Tibial nerve (tissue), 4 donors: ENCODE measurements at places on chromosomes 5 and 9. TPM values are rescaled to one million over a fixed set of nuclear protein-coding genes. Genes with fewer than 3 reads are reported as not detected.
A peak's percentile ranks its signal among the peaks of the same experiment; 100 is the strongest.

- no peaks in the 10 kb centered on the region for H3K36me3 ChIP-seq
- no peaks in the 10 kb centered on the region for H3K27me3 ChIP-seq
- no peaks in the 10 kb centered on the region for H3K4me1 ChIP-seq
- no peak for DNase-seq
Observed at GRCh38 chr5:17346811-17347210, 129.4 kb downstream of the BASP1 start.

DNA sequence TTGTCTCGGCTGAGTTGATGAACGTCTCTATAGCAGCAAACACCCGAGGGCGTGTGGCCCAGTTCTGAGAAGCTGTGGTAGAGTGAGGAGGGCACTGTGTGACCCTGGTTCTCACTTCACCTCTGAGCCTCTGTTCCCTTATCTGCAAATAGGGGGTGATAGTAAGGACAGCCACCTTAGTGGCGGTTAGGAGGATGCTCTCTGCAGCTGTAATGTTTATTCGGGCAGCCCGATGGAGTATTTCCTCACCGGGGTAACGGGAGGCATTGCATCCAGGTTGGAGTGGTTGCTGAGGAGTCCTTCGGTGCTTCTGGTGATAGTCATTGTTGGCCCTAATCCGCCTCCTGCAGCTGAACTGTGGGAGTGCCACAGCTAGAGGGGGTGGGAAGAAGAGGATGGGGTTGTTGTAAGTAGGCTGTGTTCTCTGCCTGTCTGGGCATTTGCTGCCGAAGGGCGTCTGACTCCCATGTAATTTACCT, 13.9 kb downstream of the PRRC2B start:
- H3K27me3 ChIP-seq, result no peaks in the 10 kb centered on the region
- DNase-seq, result no peak
- peaks cover 80% of the 10 kb centered on the region for H3K4me1 ChIP-seq
- H3K27ac ChIP-seq, result peak overlapping the region; percentile 90

DNA sequence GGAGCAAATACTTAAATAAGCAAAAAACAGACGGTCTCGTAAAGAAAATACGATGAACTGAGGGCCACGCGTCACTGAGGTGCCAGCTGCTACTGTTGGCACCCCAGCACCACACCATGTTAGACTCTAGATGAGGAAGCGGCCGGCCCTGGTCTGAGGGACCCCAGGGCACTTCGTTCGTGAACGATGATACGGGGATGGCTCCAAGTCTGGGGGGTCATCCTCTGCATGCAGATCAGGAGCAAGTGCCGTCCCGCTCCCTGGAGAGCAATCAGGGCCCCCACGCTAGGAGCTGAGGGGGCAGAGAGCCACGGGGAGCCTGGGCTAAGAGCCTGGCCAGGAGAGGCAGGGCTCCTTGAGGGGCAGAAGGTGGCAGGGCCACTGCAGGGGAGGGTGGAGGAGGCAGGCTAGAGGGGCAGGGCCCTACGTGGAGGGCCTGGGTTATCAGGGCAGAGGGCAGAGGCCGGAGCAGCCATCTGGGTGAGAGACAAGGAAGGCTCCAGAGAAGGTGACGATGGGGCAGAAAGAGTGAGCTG, 24.1 kb downstream of the SARDH start:
- H3K27ac ChIP-seq, result no peak overlapping the region
- peaks cover 13% of the 10 kb centered on the region for H3K36me3 ChIP-seq
- DNase-seq, result no peak
- peaks cover 29% of the 10 kb centered on the region for H3K4me1 ChIP-seq
- H3K27me3 ChIP-seq, result no peaks in the 10 kb centered on the region

DNA sequence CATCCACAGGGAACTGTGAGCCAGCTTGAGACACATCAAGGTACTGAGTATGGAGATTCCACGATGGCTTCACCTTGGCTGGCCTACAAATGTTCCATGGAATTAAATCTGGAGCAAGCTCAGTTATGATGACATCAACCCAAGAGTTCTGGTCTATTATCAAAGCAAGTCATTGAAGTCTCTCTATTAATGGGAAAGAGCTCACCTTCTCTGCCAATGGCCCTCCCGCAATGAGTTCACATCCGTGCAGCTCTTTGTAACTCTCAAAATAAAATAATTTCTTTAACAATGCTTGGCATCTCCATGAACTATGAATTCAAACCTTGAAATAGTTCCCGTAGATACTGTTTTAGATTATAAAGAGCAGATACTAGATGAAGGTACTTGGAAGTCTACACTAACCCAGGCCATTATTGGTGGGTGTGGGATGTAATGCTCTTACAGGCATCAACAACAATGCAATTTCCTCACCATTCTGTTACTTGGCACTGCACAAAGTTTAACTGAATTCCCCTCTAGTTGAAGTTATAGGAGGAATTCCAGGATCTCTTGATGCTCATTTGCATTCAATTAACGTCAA, 55.4 kb downstream of the ZNF474 start:
- no peaks in the 10 kb centered on the region for H3K4me1 ChIP-seq
- H3K36me3 ChIP-seq, result no peaks in the 10 kb centered on the region

GRCh38 chr5:126594748-126595485, at the start of gene ALDH7A1:
Gene ALDH7A1 (minus strand): TSS chr5:126595219. CDS start chr5:126595198, 21 bp downstream.
- peak within 1 kb of the TSS; percentile 85 for H3K27ac ChIP-seq
- H3K27me3 ChIP-seq, result no peaks in the 10 kb centered on the region
- H3K4me3 ChIP-seq, result peak within 1 kb of the TSS; percentile 61
- peak; percentile 83 for DNase-seq

DNA sequence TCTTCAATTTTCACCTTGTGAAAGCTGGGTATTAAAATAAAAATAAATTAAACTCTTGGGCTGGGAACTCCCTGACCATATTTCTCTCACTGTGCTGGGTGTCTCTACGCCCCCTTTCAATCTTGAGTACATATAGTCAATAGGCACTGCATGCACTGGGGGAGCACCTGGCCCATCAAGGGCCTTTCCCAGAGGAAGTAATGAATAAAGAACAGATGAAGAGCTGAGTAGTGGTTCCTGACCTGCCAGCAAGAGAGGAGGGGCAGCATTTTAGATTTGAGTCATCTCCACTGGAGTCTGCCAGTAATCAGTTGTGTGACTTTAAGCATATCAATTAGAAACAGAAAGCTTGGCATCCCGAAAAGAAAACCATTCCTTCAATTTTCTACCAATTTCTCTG, 6.2 kb downstream of the MAPKAP1 start:
- no peak for DNase-seq
- no peaks in the 10 kb centered on the region for H3K36me3 ChIP-seq
- peaks cover under 1% of the 10 kb centered on the region for H3K4me1 ChIP-seq
- no peak overlapping the region for H3K27ac ChIP-seq
- H3K27me3 ChIP-seq, result no peaks in the 10 kb centered on the region

GRCh38 chr9:1096155-1096964, 46.2 kb downstream of the DMRT2 start:
- no peak for DNase-seq
- no peaks in the 10 kb centered on the region for H3K36me3 ChIP-seq
- no peaks in the 10 kb centered on the region for H3K27me3 ChIP-seq
- no peak overlapping the region for H3K4me3 ChIP-seq

GRCh38 chr5:96133341-96134079, 171.9 kb upstream of the ELL2 start:
- no peak for DNase-seq
- H3K27me3 ChIP-seq, result no peaks in the 10 kb centered on the region
- H3K4me3 ChIP-seq, result no peak overlapping the region
- H3K36me3 ChIP-seq, result no peaks in the 10 kb centered on the region
- H3K27ac ChIP-seq, result no peak overlapping the region
- H3K4me1 ChIP-seq, result no peaks in the 10 kb centered on the region

- H3K27ac ChIP-seq, result no peak overlapping the region
- no peaks in the 10 kb centered on the region for H3K4me1 ChIP-seq
- peaks cover 4% of the 10 kb centered on the region for H3K27me3 ChIP-seq
- no peak for DNase-seq
Observed at GRCh38 chr5:178288401-178289368, 56.1 kb upstream of the PHYKPL start.

DNA sequence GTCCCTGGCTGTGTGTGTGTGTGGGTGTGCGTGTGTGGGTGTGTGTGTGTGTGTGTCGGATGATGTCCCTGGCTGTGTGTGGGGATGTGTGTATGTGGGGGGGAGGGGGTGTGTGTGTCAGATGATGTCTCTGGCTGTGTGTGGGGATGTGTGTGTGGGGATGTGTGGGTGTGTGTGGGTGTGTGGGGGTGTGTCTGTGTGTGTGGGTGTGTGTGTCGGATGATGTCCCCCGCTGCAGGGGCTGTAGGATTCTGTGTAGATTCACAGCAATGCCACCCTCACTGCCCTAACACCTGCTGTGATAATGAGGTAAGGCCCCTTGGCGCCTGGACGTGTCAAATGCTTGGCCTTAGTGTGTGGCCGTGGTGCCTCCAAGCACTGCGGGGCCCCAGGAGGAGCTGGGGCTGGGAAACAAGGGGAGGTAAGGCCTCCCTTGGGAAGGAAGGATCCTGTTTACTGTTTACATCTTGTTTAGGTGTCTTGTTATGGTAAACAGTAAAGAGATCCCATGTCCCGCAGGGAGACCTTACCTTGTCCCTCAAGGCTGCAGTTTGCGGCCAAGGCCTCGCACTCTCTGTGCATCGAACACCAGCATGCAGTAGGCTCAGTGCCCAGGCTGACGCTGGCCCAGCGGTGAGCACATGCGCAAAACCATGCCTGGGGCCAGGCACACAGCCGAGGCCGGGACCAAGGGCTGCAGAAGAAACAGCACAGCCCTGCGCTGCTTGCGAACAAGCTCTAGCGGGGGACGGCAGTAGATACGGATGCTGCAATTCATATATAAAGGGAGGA, 24.1 kb downstream of the AHRR start:
- H3K4me3 ChIP-seq, result no peak overlapping the region
- peaks cover 8% of the 10 kb centered on the region for H3K4me1 ChIP-seq
- no peak for DNase-seq
- H3K36me3 ChIP-seq, result no peaks in the 10 kb centered on the region
- peaks cover 27% of the 10 kb centered on the region for H3K27me3 ChIP-seq

GRCh38 chr5:81268521-81269196, 32.7 kb upstream of the ZCCHC9 start:
- no peaks in the 10 kb centered on the region for H3K4me1 ChIP-seq
- H3K27me3 ChIP-seq, result no peaks in the 10 kb centered on the region
- no peak for DNase-seq
- no peak overlapping the region for H3K4me3 ChIP-seq
- H3K36me3 ChIP-seq, result no peaks in the 10 kb centered on the region

DNA sequence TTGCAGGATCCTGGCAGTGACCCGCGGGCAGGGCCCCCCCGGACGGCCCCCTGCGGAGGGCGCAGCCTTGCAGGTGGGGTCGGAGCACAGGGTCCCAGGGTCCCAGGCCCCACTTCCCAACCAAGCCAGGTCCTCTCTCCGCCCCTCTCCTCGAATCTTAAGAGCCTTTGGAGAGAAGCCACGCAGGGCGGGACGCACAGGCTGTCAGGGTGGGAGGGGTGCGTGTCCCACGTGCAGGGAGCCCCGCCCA, 18.4 kb upstream of the EGFL7 start:
- H3K27ac ChIP-seq, result no peak overlapping the region
- H3K36me3 ChIP-seq, result no peaks in the 10 kb centered on the region
- no peak for DNase-seq
- peaks cover 25% of the 10 kb centered on the region for H3K27me3 ChIP-seq

- H3K36me3 ChIP-seq, result no peaks in the 10 kb centered on the region
- peak overlapping the region; percentile 90 for H3K4me3 ChIP-seq
- no peak for DNase-seq
- peak overlapping the region; percentile 89 for H3K27ac ChIP-seq
- peaks cover 35% of the 10 kb centered on the region for H3K4me1 ChIP-seq
Observed at GRCh38 chr5:1111241-1111726, 579 bp downstream of the SLC12A7 start.

DNA sequence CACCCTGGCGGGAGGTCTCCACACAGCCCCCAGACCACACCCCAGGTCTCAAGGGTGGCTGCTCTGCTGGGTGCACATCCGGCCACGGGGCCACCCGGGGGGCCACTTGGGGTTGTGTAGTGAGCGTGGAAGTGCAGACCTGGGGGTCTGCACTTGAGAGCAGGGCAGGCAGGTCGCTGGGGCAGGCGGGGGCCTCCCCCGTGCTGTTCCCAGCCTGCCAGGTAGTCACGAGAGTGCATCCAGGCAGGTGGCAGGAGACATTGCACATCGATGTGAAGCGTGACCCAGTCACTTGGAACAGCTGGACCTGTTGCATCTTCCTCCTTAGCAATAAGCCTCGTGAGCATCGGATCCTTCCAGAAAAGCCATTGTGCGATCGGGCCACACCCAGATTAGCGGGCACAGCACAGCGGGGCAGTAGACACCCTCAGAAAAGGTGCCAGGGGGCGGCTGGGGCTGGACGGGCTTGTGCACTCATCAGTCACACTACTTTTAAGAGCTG, 4.8 kb upstream of the ENTPD8 start:
- no peak overlapping the region for H3K4me3 ChIP-seq
- H3K27ac ChIP-seq, result no peak overlapping the region
- H3K4me1 ChIP-seq, result no peaks in the 10 kb centered on the region
- no peak for DNase-seq
- H3K27me3 ChIP-seq, result no peaks in the 10 kb centered on the region

DNA sequence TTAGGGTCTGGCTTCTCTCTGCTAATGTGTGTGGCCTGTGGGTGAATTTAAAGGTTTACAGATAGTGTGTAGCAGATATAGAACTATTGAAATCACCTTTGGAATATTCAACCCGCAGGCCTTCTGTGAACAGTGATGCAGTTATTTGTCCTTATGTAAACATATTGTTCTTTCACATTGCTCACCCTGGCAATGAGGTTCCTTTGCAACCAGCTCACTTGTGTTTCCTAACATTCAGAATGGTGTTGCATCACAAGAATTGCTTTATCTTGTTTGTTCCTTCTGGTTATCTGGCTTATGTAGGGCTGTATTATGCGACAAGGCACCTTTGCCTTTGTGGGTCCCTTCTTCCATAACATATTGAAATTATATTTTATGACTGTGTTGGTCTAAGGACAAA, 370.3 kb downstream of the NNT start:
- no peak overlapping the region for H3K27ac ChIP-seq
- no peak for DNase-seq
- H3K4me3 ChIP-seq, result no peak overlapping the region
- no peaks in the 10 kb centered on the region for H3K4me1 ChIP-seq

- peaks cover 95% of the 10 kb centered on the region for H3K4me1 ChIP-seq
- DNase-seq, result no peak
- H3K27ac ChIP-seq, result no peak overlapping the region
- H3K4me3 ChIP-seq, result no peak overlapping the region
- H3K36me3 ChIP-seq, result no peaks in the 10 kb centered on the region
- no peaks in the 10 kb centered on the region for H3K27me3 ChIP-seq
Observed at GRCh38 chr5:142320430-142320738, 4.4 kb downstream of the SPRY4 start.

- no peaks in the 10 kb centered on the region for H3K36me3 ChIP-seq
- H3K27ac ChIP-seq, result peak overlapping the region; percentile 46
- H3K4me1 ChIP-seq, result peaks cover 66% of the 10 kb centered on the region
- H3K27me3 ChIP-seq, result no peaks in the 10 kb centered on the region
Observed at GRCh38 chr9:121362813-121363621, 7.0 kb downstream of the STOM start.

- no peaks in the 10 kb centered on the region for H3K36me3 ChIP-seq
- H3K27ac ChIP-seq, result no peak overlapping the region
- no peaks in the 10 kb centered on the region for H3K4me1 ChIP-seq
- no peak overlapping the region for H3K4me3 ChIP-seq
Observed at GRCh38 chr5:22889720-22890119, 36.6 kb upstream of the CDH12 start.

TMEM161B gene
- 16.3 TPM for total RNA-seq

PCDHGA10 gene
- total RNA-seq, result 7.6 TPM

ROR2 gene
- 4.2 TPM for total RNA-seq

GAS1 gene
- 49.2 TPM for total RNA-seq
